ENCODE measurements at places on chromosomes 4 and X.

DNA sequence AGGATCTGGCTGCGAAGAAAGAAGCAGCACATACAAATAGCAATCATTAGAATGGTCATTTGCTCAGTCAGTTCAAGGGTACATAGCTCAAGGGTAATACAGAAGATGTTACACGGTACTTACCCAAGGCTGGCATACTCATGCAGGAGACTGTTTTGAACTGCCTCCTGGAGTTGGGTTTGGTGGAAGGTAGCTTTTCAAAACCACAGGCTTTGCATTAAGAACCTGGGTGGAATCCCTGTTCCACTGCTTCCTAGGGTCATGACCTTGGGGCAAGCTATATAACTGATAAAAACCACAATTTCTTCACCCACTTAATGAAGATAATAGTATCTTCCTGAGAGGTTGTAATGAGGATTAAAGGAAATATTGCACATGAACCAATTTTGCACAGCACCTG, 36.5 kb downstream of the TBC1D9 start:
- no peak for DNase-seq

DNA sequence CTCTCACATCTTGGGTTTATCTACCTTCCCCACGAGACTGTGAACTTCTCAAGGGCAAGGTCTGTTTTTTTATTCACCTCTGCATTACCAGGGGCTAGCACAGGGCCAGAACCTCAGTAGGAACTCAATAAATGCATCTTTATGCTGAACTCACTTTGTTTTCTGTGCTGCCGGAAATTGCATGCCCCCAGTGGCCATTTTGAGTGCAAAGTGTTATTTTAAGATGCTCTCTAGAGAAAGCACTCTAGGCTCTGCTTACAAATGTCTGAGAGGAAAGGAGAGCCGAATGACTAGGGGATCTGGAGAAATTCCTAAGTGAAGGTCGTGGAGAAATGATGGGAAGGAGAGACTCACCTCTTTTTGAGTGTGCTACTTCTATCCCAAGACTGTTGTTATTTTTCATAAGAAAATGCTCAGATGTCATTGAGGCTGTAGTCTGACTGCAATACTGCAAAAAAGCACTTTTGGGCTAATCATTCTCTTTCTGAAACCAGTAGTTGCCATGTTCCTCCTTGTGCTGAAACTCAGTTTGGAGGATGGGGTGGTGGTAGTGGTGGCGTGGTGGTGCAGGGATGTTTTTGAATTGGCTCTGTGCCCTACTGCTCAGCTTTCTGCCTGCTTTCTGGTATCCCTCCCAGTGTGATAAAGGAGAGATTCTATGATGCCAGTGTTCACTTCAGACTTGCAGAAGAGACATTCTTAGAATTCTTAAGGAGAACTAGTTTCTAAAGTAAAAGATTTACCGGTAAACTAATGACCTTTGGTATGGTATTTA, 41.3 kb downstream of the DOCK11 start:
- no peak for DNase-seq

- no peak for DNase-seq
Measured at GRCh38 chr4:826508-827208, 729 bp upstream of the CPLX1 start.

- no peak for DNase-seq
Measured at GRCh38 chrX:47498411-47498810, 15.4 kb upstream of the ZNF41 start.

Data from GM03348 (cell line).